ENCODE measurements at places on chromosomes 16 and 17.

GRCh38 chr16:75148311-75149195 lies at the start of gene ZFP1:
Gene ZFP1 (plus strand): TSS chr16:75148524. CDS start chr16:75152952, 4,428 bp downstream.
- peak; percentile 95 for DNase-seq

- DNase-seq = peak; percentile 58
Measured at GRCh38 chr17:78709119-78709681, 72.9 kb downstream of the CYTH1 start.

DNA sequence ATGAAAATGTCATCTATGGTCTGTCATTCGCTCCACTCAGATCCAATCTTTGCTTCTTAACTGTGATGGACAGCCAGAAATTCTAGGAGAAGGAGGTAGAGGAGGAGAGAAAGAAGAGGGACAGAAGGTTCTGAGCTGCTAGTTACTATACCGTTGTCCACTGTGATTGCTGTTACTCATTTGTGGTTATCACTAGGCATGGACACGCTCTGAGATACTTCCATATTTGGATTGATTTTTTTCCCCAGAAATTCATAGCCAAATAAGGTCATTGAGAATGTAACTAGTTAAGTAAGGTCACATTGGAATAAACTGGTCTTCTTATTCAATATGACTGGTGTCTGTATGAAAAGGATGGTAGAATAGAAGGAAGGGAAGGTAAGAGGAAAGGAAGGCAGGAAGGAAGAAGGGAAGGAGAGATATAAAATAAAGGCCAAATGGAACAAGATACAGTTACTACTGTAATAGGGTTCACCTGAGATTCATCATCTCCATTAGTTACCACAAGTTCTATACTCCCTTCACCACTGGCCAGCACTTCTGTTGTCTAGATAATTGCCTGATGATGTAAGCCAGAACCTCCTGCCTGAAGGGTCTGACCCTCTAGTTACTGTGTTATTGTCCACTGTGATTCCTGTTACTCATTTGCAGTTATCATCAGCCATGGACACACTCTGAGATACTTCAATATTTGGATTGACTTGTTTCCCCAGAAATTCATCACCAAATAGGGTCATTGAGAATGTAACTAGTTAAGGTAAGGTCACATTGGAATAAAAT lies 2.9 kb downstream of the KRTAP9-7 start:
- DNase-seq = no peak

- no peak for DNase-seq
Measured at GRCh38 chr17:58278661-58279015, 2.1 kb downstream of the MPO start.

GRCh38 chr16:56423584-56424403 lies 1.6 kb downstream of the AMFR start:
- DNase-seq = no peak

DNA sequence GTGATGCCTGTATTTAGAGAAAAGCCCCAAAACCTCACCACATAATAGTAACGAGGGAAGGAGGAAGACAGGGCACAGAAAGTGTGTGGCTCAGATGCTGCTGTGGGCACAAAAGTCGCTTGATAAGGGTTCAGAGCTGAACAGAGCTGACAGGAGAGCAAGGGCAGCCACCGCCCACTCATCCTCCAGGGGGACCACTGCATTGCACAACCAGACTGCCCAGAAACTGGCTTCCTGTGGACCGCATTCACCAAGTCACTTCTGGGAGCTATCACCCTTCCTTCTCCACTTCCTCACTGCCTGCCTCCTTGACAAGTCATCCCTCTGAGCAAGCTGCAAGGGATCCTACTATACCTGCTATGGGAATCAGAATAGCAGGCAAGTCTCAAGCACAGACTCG lies 512.4 kb upstream of the CDH11 start:
- DNase-seq = no peak

- no peak for DNase-seq
Measured at GRCh38 chr17:68451670-68452354, 5.5 kb downstream of the WIPI1 start.
